Bronchial epithelial cell (primary cell): ENCODE measurements at places on chromosomes 1 and 21. TPM values are rescaled to one million over a fixed set of nuclear protein-coding genes. Genes with fewer than 3 reads are reported as not detected.
A peak's percentile ranks its signal among the peaks of the same experiment; 100 is the strongest.

DMRTA2 gene
- total RNA-seq: 4.2 and 7.4 TPM in 2 replicates

NFYC gene
- total RNA-seq: 22.5 and 22.9 TPM in 2 replicates

ELF3 gene
- 66.1 and 105 TPM in 2 replicates for total RNA-seq

SIK1 gene
- total RNA-seq: 33.2 and 46.9 TPM in 2 replicates

LCE6A gene
- total RNA-seq: not detected in 2 replicates

FAM151A gene
- not detected in 2 replicates for total RNA-seq

CCDC30 gene
- 0.77 and 0.79 TPM in 2 replicates for total RNA-seq

DNA sequence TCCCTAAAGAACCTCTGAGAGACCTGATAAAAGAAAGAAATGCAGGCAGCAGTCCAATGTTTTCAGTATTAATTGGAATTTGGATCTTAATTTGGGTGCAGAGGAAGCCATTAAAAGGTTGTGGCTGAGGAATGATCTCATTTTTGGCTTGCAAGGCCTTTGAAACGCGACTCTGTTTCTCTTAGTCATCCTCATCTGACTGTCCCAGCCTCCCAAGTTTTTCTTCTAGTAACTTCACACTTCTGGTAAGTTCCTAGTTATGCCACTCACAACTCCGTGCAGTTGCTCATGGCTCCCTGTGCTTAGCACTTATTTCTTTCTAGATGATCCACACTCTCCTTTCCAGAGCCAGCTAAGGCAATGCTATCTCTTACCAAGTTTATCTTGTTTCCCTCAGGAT, 147.4 kb upstream of the USP24 start:
- DNase-seq: peak; percentile 23

- DNase-seq: peak; percentile 29
Observed at GRCh38 chr1:68551459-68551858, 54.6 kb upstream of the DEPDC1 start.

GRCh38 chr1:231357831-231358354, 19.8 kb downstream of the SPRTN start:
- DNase-seq: peak; percentile 83

DNA sequence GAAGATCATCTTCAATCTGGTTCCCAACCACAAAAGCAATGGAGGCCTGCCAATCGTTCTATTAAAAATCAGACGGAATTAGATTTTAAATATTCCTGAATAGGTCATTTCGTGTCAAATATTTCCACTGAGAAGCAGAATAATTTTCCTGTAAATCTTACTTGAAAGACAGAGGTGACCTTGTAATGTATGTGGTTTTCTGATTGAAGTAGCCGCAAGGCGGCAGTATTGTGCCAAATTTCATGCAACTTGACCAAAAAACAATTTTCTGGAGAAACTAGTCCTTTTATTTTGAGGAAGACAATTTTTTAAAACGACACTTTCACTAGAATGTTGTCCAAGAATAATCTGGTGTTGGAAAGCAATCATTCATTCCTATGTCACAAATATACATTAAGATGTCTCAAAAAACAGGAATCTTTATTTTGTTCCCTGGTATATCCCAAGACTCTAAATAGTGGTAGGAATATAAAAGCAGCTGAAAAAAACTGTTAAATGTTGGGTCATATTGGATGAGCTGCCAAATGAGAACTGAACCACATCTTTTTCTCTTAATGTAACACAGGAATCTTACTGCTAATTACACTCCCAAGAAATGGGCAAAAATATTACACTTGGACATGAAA, 33.6 kb downstream of the SPAG17 start:
- DNase-seq: peak; percentile 66

- no peak for DNase-seq
Observed at GRCh38 chr1:206422525-206422924, 47.8 kb upstream of the IKBKE start.

- DNase-seq: no peak
Observed at GRCh38 chr1:184074383-184074782, 22.9 kb downstream of the TSEN15 start.

- DNase-seq: no peak
Observed at GRCh38 chr1:64861611-64862010, 104.7 kb downstream of the JAK1 start.

DNA sequence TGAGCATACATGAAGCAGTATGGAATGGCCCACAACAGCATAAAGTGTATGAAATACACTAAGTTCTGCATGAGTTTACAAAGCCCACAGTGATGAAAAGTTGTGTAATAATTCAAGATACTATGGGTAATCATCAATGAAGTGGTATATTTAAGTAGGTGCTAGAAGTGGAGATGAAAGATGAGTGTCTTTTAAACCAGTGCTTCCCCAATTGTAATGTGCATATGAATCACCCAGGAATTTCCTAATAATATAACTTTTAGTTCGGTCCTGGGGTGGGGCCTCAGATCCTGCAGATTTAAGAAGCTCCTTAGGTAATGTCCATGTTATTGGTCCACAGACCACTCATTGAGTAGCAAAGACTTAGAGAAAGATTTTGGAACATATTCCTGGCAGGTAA, 184.9 kb downstream of the DUSP10 start:
- DNase-seq: peak; percentile 11

DNA sequence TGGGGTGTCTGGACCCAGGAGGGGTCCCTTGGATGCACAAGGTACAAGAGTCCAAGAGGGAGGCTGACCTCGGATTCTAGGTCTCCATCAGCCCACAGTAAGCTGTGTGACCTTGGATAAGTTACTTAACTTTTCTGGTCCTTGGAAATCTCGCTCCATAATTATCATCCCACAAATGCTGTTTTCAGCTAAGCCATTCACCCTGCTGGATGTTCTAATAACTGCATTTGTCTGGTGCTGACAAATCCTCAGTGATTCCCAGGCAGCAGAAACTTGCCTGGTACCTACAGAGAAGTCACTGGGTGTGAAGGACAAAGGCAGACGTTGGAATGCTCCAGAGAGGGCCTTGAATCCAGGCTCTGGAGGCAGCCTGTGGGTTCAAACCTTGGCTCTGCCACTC, 89.7 kb downstream of the IGSF21 start:
- no peak for DNase-seq

- no peak for DNase-seq
Observed at GRCh38 chr21:45875416-45875760, 106.2 kb upstream of the COL6A1 start.

GRCh38 chr21:44578371-44579055, 1.9 kb downstream of the KRTAP10-5 start:
- DNase-seq: no peak

- DNase-seq: no peak
Observed at GRCh38 chr1:36279110-36279788, 26.9 kb upstream of the SH3D21 start.

GRCh38 chr1:189530162-189530561, 947.5 kb downstream of the BRINP3 start:
- DNase-seq: no peak

GRCh38 chr1:180836449-180836848, 76.2 kb upstream of the KIAA1614 start:
- DNase-seq: no peak

DNA sequence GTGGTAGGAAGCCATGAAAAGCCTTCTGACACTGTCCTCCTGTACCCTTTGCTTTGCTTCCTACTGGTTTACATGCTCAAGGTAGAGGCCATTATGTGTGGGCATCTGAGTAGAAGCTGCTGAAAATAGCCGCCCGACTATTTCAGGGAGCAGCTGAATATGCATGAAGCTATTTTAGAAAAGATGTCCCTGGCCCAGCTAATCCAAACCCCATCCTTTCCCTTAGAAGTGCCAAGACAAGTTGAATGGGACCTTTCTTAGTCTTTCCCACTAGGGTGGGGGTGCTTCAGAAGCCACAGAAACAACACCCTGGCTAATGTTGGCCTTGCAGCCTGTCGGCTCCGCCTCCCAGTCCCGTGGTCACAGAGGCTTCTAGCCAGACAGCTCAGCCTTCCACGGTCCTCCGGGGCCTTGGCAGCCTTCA, 205.1 kb upstream of the EDN2 start:
- no peak for DNase-seq
